Esophagus mucosa (tissue), 1 donor: ENCODE measurements at places on chromosomes 4 and X. TPM values are rescaled to one million over a fixed set of nuclear protein-coding genes. Genes with fewer than 3 reads are reported as not detected.

- no peak for ATAC-seq
These were observed 13.9 kb upstream of the KLF3 start for GRCh38 chr4:38650133-38650532.

GRCh38 chrX:99603091-99603814 is 806.8 kb downstream of the PCDH19 start:
- no peak for ATAC-seq

DNA sequence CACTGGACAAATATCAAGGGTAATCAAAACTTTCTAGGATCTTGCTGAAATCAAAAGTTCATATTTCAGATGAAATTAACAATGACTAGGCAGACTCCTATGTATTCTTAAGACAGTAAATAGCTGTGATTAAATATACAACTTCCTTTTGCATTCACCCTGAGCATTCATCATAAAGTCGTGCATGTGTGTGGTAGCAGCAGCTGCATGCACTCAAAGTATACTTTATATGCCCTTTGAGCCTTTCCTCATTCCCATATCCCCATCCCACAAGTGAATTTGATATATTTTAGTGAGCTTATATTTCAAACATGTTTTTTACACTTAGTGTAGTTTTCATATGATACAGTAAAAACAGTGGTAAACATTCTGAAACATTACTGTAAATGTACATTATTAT is 959.0 kb downstream of the C4orf33 start:
- no peak for ATAC-seq

DNA sequence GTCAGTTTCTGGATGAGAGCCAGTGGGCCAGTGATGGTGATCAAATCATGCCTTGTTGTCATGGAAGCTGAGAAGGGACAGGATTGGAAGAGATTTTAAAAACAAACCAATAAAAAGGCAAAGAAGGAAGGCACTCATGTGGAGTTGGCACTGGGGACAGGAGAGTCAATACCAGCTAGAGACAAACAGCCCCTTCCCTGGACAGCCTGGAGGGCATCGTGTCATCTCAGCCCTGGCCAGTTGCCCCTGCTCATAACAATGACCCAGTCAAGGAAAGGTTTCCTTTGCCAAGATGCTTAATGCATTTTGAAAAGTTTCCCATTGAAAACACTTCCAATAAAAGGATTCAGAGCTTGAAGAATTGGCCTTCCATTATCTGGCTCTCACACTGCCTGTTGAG is 55.5 kb downstream of the SCML1 start:
- ATAC-seq = no peak

Gene AMTN
- total RNA-seq = not detected
